Amygdala (tissue), 56 donors: ENCODE measurements at places on chromosomes 13 and 19.

- DNase-seq = no peak
These were observed 4.1 kb downstream of the VSTM2B start for GRCh38 chr19:29529646-29530539.

DNA sequence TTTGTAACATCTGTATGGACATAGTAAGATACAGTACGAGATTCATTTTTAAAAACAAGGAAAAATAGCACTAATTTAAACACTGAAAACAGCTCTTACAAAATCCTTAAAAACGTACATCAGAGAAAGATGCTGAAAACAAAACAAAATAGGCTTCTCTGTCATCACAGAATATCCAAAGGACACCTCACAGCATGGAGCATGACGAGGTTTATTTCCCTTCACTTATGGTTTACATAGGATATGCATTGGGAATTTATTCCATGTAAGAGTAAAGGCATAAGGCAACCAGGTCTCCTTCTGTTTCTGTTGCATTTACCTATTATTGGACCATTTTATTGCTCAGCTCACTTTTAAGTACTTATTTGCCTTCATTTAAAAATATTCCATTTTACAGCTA is 3.0 kb downstream of the KCTD12 start:
- no peak for DNase-seq

DNA sequence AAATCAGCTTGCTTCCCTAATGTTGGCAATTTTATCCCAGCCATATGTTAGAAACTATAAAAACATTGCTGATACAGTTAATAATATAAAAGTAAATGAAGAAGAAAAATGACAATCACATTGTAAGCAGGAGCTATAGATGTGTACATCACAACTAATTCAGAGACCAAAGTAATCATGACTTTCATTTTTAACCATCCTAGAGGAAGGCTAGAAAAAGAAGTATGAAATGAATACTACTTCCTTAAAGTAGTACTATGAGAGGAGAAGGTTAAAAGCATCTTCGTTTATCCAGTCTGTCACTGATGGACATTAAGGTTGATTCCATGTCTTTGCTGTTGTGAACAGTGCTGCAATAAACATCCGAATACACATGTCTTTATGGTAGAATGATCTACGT is 135.5 kb downstream of the IRS2 start:
- DNase-seq = no peak

GRCh38 chr19:11066326-11066725 is 22.9 kb upstream of the LDLR start:
- DNase-seq = no peak

DNA sequence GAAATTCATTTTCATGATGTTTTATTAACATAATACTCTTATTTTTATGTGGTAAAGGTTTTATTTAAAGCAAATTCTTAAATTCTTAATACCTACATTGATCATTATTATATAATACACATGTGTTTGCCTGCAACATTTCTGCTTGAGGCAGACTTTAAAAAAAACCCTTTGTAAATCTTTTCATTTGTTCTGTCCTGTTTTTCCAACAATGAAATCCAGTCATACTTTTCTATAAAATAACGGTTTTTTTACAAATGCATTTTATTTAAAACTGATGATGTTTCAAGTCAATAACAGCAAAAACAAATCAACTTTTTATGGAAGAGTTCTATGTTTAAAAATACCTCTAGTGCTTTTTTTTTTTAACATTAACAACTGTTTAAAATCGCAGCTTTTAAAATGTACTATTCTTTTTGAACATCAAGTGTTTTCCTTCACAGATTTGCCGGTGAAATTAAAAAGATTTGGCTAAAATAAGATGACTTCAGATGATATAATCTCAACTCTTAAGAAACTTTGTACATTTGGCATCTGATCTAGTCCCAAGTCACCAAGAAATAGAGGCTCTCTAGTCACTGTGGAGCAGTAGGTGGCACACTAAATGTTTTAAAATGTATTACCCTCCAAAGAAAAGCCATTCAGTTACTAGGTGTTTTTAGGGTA is 5.1 kb downstream of the POU4F1 start:
- DNase-seq = no peak

DNA sequence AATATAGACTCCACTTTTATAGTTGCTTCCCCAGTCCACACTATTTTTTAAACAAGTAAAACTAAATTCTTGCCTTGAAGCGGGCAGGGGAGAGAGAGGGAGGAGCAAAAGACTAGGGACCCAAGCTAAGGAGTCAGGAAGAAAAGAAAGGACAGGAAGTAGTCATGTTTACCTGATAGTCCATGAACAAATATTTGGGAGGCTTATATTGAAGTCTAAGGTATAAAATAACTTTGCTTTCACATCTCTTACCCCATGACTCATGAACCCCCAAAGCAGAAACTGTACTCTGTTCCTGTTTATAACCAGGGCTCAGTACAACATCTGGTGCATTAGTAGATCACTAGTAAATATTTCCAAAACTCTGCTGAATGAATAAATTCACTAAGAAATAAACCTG is 67.3 kb downstream of the ZAR1L start:
- no peak for DNase-seq

DNA sequence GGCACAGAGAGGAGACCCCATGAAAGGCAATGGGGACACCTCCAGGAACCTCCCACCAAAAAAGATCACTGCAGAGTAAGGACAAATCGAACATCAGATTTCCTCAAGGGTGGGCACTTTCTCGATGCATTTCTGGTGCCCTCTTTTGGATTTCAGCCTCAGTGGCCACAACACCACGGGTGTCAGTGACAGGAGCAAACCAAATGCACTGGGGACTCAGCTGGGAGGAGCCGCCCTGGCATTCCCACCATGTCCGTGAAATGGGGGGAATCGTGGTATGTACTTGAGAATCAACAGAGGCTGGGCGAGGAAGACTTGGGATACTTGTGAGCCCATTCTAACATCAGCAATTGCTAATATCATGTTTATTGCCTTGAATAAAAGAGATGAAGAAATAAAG is 16.3 kb downstream of the FAM187B start:
- DNase-seq = no peak

DNA sequence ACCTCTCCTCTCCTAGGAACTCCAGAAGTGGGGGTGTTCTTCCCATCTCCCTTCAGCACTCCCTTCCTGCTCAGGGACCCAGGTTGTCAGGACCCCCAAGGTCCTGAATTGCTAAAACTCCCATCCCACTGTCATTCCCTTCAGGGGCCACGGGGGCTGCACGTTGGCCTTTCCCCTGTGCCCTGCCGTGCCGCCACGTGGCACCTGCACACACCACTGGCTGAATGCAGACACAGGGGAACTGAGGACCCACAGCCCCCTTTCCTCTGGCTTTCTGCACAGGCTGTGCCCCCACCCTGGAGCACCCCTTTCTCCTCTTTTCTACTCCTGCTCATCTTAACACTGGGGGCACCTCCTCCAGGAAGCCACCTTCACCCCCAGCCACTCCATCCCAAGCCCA is 9.0 kb downstream of the SHANK1 start:
- no peak for DNase-seq

GRCh38 chr13:33283195-33283911 is 2.2 kb downstream of the STARD13 start:
- DNase-seq = no peak

DNA sequence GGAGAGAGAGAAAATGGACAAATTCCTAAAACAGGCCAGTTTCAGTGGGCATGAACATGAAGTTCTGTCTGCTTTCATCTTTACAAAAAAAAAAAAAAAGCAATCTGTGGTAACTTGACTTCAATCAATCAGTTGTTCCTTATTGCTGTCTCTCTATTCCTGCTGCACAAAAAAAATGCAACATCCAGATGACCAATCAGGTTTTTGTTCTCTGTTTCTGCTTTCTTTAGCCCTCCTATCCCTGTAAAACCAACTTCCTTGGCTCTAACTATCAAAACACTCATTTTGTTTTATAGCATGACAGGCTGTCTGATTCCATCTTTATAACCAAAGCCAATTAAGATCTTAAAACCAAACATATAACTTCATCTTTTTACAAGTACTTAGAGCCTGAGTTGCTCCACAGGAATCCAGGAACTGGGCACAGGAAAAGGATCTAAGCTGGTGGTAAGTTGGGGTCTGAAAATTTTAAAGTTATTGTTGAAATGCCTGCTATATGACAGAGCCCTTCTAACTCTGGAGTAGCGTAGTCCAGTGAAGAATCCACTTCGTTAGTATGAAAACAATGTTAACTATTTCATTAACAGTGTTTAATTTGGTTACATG is at the start of gene FPR3:
Gene FPR3, plus strand, starts transcription at position 273 of the 606 bp plus-strand sequence. CDS start 28,592 bp downstream, outside the sequence.
- DNase-seq = no peak

DNA sequence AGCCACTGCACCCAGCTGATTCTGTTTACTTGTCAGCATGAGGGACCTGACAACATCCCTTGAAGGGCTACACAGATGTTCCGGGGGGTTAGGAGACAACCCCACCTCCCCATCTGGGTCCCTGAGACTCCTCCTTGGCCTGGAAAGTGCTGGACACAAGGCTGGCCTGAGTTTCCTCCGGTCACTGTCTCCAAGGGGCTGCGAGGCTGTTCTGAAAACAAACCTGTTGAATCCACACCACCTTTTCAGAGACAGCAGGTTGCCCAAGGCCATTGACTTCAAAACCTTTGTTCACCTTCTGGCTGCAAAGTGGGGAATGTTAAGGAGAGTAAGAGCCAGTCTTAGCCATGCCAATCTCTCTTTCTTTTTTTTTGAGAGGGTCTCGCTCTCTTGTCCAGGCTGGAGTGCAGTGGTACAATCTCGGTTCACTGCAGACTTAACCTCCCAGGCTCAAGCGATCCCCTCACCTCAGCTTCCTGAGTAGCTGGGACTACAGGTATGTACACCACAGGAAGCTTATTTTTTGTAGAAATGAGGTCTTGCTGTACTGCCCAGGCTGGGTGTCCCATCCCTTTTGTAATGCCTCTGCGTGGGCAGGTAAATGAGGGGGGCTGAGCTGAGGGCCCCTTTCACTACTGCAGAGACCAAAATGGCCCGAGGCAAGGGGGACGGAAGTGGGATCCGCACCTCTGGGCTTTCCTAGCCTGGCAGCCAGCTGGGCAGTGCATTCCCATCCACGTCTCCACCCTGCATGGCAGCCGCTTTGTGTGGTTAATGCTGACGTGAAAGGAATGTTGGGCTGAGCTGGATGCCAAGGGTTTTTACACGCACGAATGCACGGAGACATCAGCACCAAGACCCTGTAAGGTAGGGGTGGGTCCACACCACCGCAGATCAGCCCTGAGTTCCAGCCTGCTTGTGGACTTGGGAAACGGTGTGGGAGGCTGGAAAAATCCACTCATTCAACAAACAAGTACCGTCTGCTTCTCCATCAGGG is 1.9 kb upstream of the ZNF628 start:
- no peak for DNase-seq

DNA sequence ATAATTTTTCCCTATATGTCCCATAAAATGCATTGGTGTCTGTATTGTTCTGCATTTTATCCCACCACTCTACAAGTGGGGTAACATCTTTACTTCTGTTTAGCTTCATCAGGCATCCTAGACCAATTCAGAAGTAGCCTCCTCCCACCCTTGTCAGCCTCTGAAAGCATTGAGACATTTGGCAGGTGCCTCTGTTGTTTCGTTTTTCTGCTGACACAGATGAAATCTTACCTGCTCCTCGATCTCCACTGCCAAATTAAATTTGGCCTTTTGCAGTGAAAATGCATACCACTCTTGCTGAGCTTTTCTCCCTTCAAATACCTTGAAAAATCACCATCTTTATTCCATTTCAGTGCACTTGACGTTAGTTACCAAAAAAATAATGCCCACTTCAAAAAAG is 83.5 kb upstream of the STARD13 start:
- no peak for DNase-seq

- DNase-seq = no peak
These were observed 96.2 kb downstream of the COL4A2 start for GRCh38 chr13:110403315-110403714.

- DNase-seq = no peak
These were observed 58.3 kb upstream of the CLDN10 start for GRCh38 chr13:95494082-95494681.

DNA sequence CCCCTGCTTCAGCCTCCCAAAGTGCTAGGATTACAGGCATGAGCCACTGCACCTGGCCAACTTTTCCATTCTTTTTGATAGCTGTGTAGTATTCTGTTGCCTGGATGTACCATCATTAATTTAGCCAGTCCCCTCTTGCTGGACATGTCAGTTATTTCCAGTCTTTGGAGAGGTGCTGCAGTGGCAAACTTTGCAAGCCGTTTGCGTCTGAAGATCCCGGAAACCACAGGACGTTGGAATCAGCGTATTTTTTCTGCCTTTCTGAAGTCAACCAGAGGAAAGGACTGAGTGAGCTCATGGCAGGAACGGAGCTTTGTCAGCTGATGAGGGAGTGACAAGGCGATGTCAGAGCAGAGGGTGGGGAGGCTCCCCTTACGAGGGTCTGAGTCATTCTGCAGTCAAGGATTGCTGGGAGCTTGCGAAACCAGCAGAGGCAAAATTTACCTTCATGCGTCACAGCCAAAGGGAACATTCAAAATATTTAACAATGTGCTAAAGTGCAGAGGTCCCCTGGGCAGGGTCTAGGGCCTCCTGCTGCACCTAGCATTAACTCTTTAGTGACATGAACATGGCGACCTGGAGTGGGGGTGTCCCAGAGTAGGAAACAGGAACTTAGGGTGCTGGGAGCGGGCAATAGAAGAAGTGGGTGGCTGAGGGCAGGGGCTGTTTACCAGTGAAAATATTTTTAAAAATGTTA is 5.6 kb downstream of the C5AR1 start:
- no peak for DNase-seq

GRCh38 chr19:1173159-1173844 is 766 bp downstream of the SBNO2 start:
- DNase-seq = no peak

- no peak for DNase-seq
These were observed 133.0 kb downstream of the KDM4B start for GRCh38 chr19:5101871-5102270.

- DNase-seq = no peak
These were observed 4.6 kb upstream of the TSHZ3 start for GRCh38 chr19:31353833-31354232.

GRCh38 chr19:40356681-40357595 is 8.4 kb downstream of the PLD3 start:
- no peak for DNase-seq

DNA sequence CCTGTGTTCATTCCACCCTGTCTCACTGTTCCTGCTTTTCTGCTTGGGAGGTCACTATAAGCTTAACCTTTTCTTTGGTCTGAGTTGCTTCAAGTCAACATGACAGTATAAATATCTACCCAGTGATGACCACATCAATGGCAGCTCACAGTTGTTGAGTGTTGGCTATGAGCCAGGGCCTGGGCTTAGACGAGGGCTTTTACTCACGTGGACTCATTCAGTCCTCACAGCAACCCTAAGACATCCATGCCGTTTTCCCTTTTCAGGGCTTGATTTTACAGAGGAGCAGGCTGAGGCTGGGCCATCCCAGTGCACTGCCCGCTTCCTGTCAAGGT is 10.2 kb upstream of the CCDC97 start:
- DNase-seq = peak; percentile 23
